ENCODE measurements at places on chromosomes 7 and 10. TPM values are rescaled to one million over a fixed set of nuclear protein-coding genes. Genes with fewer than 3 reads are reported as not detected.

DNA sequence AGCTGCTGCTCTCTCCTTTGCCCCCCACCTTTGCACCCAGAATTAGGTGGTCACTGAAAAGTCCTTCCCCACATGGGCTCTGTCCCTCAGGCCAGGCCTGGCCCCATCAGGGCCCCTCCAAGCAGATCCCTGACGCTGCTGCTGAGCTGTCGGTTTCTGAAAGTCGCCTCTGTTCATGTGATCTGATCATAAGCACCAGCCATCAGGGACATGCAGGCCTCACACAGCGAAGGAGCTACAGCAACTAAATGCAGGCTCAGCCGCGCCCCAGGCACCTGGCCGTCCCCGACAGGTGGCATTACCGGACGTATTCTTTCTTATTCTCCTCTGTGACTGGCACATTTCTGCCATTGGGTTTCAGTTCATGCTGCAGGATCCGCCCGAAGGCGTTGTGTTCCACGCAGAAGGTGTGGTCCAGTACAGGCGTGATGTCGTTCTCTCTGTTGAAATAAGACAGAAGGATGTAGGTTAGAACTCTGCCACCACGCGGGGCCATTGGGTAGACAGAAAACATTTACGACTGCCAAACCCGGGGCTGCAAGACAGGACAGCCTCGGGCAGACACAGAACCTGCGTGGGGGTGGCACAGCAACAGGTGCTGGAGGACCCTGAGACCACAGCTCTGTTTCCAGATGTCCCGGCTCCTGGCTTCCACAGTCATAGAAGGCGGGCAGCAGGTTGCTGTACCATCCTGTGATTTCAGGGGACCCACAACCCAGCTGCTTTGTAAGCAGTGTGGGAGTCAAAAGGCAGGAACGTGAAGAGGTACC lies 105.6 kb downstream of the SMURF1 start:
- no peak for DNase-seq

GRCh38 chr7:6435486-6436384 lies 12.0 kb downstream of the DAGLB start:
- DNase-seq: peak; percentile 88

GRCh38 chr10:132925071-132925561 lies 17.3 kb downstream of the CFAP46 start:
- no peak for DNase-seq

DNA sequence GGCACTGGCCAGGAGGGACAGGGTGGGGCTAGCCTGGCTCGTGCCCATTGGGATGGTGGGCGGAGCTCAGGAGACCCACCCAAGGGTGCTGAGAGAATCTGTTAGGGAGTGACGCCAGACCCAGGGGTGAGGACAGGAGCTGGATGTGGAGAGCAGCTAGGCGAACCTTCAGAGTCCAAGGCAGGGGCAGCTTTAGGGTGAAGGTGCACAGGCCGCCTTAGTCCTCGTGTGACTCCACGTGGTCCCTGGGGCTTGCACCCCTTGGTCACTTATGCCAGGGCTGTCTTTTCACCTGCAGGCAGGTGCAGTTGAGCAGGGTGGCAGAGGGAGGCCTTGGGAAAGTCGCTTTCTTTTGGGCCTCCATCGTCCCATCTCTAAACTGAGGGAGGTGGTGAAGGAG lies 4.3 kb downstream of the RAMP3 start:
- DNase-seq: no peak

DNA sequence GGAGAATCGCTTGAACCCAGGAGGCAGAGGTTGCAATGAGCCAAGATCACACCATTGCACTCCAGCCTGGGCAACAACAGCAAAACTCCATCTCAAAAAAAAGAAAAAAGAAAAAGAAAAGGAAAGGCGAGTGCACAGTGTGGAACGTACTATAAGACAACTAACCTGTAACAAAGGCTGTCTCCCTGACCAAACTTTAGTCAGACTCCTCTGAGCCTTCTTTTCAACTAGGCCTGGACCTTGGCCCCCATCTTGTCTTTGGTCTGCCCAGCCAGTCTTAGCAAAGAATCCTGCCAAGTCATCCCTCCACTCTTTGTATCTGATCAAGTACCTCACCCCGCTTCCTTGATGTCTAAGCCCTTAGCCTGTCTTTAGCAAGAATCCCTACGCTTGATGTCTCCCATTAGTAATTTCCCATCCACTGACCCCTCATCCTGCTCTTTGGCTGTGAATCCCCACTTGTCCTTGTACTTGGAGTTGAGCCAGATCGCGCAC lies 68.9 kb upstream of the KDM7A start:
- no peak for DNase-seq

GRCh38 chr10:4061441-4061951 lies 276.5 kb upstream of the KLF6 start:
- DNase-seq: no peak

- DNase-seq: peak; percentile 67
Observed at GRCh38 chr10:29496341-29497162, 138.2 kb downstream of the SVIL start.

GRCh38 chr7:98200364-98200763 lies 10.9 kb upstream of the BHLHA15 start:
- DNase-seq: peak; percentile 49

GRCh38 chr7:100781255-100781654 lies 46.1 kb downstream of the EPHB4 start:
- no peak for DNase-seq

GRCh38 chr10:31081937-31082840 lies 50.5 kb upstream of the ZNF438 start:
- DNase-seq: no peak

GRCh38 chr7:801940-802381 lies 30.3 kb upstream of the SUN1 start:
- no peak for DNase-seq

Gene CFAP69
- total RNA-seq: 0.72 TPM

Gene IGFBP3
- 0.33 TPM for total RNA-seq

Gene LIPJ
- total RNA-seq: not detected

Gene ELAPOR2
- total RNA-seq: 1.6 TPM

Gene ADAM8
- 41.1 TPM for total RNA-seq

Measured in activated naive CD8-positive, alpha-beta T cell treated with anti-CD3 and anti-CD28 coated beads for 36 hours (primary cell).